A549 treated with dexamethasone at 1 μM for 4 hours (cell line): ENCODE measurements at places on chromosomes 12 and 14. TPM values are rescaled to one million over a fixed set of nuclear protein-coding genes. Genes with fewer than 3 reads are reported as not detected.

The ALKBH1 gene
- total RNA-seq, result 14.8 to 16.8 TPM (median 15.8 TPM) in 5 replicates

The AREL1 gene
- 20.3 to 26.8 TPM (median 23.6 TPM) in 5 replicates for total RNA-seq

The MGP gene
- not detected in 5 replicates for total RNA-seq

The DPPA3 gene
- total RNA-seq, result 0.12 TPM in 1 of 5 replicates, not detected in the others

The PROX2 gene
- not detected in 5 replicates for total RNA-seq

The BICDL1 gene
- total RNA-seq, result 2.6 to 5.1 TPM (median 4.5 TPM) in 5 replicates
